ENCODE measurements at places on chromosomes 5 and 9.

DNA sequence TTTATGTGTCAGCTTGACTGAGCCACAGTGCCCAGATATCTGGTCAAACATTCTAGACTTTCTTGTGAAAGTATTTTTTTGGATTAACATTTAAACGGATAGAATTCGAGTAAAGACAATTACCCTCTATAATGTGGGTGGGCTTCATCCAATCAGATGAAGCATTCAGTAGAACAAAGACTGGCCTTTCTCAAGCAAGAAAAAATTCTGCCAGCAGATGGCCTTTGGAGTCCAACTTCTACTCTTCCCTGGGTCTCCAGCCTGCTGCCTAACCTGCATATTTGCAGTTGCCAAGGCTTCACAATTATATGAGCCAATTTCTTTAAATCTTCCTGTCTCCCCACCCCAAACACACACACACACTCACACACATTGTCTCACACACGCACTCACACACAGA lies 86.4 kb downstream of the MED10 start:
- DNase-seq = peak; percentile 50

GRCh38 chr9:73151653-73152542 lies at the start of gene ANXA1:
Gene ANXA1 (plus strand): TSS chr9:73151865. CDS start chr9:73158536, 6,671 bp downstream.
- DNase-seq = no peak

DNA sequence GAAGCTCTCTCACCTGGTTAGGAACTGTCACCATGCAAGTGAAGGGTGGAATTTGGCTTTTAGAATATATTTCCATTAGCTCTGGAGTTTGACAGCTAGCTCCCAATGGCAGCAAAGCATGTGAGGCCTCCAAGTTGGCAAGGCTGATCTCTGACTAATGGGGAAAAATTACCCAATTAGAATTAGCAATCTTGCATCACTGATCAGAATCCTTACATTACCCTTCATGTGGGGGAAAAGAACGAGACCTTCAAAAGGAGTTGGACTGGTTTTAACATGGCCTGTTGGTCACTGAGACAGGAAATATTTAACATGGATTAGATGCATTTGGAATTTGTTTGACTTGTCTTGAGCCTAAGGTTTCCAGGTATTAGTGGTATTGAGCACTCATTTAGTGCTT lies 192.3 kb upstream of the GDNF start:
- no peak for DNase-seq

GRCh38 chr9:129566563-129567266 lies 54.2 kb downstream of the C9orf50 start:
- no peak for DNase-seq

DNA sequence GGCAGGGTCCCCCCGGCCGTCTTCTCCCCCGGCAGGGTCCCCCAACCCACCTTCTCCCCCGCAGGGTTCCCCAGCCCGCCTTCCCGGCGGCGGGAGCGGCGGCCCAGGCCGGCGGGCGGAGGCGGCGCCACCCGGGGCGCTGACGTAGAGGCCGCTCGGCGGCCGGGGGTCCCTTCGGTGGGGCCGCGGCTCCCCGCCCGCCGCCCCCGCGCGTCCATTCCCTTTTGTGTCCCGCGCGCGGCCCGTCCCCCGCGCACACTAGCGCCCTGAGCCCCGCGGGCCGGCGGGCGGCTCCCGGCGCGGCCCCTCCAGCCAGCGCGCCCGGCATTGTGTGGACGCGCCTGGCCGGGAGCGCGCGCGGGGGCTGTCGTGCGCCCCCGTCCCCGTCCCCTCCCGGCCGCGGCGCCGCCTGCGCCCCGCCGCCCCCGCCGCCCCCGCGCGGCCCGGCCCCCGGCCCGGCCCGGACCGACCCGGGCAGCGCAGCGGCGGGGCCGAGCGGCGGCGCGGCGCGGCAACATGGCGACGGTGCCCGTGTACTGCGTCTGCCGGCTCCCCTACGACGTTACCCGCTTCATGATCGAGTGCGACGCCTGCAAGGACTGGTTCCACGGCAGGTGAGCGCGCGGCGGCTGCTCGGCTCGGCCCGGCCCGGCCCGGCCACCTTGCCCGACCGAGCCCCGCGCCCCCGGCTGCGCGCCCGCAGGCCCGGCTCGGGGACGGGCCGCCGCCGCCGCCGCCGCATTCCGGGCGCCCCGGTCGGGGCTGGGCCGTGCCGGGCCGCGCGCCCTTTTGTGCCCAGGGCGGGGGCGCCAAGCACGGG lies at the start of gene PHF2:
PHF2 (plus strand) TSS at position 327 of the 820 bp plus-strand sequence; CDS start at position 517, 190 bp downstream.
- DNase-seq = peak; percentile 56

- no peak for DNase-seq
Observed at GRCh38 chr5:125275725-125276090, 529.3 kb upstream of the ZNF608 start.

GRCh38 chr9:100375658-100376057 lies 22.9 kb upstream of the TEX10 start:
- no peak for DNase-seq
